SW480 (cell line): ENCODE measurements at places on chromosomes 2 and 18.

- peak; percentile 12 for DNase-seq
These were observed 18.0 kb upstream of the FAP start for GRCh38 chr2:162261032-162261945.

- no peak for DNase-seq
These were observed 601.2 kb upstream of the ZNF804A start for GRCh38 chr2:183996825-183997793.

DNA sequence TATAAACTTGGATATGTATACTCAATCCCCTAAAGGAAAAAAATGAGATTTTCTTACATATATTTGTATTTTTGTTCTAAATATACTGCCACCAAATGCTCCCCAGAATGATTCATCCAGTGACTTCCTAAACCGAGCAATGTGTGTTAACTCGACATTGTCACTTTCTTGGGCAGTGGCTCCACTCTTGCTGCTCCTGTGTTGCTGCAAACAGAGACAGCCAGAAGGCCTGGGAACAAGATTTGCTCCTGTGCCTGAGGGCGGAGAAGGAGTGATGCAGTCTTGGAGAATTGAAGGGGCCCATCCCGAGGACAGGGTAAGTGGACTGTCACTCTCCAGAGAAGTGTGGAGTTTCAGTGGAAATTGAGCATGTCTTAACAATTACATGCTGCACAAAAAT is 32.7 kb downstream of the DSG4 start:
- no peak for DNase-seq

- no peak for DNase-seq
These were observed 336.6 kb upstream of the SALL3 start for GRCh38 chr18:78643004-78643403.

DNA sequence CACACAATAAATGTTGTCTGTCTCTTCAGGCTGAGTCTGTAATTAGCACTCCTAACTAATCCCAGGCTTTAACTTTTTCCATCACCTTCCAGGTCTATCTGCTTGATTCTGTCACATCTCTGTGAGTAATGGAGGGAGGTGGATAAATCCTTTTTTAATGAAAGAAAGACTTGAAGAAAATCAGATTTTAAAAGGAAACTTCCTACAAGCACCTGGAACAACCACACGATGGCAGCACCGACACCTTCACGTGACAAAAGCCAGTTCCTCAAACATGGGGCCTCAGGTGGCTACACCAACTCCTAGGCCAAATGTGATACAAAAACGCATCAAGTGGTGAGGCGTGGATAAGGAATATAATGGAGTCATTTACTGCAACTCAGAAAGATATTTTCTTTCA is 41.8 kb downstream of the TGFBRAP1 start:
- peak; percentile 17 for DNase-seq

DNA sequence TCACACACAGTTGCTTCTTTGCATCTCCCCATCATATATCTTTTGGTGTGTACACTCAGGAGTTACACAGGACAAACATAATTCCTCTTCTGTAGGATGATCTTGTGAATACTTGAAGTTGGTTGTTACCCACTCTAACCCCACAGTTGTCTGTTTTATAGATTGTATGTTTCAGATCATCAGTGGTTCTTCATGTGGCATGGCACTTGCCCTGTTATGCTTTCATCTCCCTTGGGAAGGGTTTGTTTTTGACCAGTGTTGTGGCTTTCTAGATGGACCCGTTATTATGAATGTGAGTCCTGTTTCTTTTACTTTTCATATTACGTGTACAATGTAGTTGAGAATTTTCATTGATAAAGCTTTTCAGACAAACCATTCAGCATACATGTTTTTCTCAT is 82.0 kb downstream of the ZNF407 start:
- DNase-seq: no peak

- DNase-seq: no peak
These were observed 31.6 kb downstream of the RAB27B start for GRCh38 chr18:54859667-54860421.

DNA sequence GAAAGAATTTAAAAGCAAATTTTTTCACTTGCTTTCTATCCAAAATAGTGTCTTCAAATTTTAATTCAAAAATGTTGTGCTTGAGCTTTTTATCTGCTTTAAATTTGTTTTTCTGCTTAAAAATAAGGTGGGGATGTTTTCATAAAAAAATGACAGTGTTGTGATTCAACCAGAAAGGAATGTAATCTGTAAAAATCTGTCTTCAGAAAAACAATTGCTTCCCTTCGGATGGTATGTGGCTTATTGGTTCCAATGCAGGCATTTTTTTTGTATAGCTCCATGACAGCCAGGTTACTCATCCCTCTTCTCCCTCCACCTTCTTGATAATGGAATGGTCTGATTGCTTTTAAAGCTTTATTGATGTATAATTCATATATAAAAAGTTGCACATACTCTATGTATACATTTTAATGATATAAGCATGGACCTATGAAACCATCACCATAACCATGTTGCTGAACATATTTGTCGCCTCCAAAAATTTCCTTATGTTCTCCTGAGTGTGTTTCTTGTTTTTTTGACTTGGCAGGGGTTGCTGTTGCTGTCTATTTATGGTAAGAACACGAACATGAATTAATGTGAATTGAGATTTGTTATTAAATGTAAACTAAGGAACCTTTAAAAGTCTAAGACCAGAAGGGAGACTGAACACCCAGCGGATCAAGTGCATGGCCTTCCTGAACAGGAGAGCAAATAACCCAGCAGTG is 363.7 kb upstream of the SPHKAP start:
- DNase-seq: no peak

DNA sequence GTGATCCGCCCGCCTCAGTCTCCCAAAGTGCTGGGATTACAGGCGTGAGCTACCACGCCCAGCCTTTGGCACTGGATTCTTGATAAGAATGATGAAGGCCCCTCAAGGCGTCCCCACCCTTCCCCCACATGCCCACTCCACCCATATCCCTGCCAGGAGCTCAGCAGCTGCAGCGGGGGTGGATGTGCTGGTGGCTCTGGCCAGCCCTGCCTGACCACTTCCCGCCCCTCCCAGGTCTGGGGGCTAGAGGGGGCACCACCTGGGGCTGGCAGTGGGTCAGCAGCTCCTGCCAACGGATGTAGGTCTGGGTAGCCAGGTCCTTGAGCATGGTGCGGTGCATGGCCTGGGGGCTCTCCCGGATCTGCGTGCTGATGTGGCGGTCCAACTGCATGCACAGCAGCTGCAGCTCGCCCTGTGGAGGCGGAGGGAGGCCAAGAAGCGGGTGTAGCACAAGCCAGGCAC is 7.8 kb upstream of the SEMA4C start:
- no peak for DNase-seq

DNA sequence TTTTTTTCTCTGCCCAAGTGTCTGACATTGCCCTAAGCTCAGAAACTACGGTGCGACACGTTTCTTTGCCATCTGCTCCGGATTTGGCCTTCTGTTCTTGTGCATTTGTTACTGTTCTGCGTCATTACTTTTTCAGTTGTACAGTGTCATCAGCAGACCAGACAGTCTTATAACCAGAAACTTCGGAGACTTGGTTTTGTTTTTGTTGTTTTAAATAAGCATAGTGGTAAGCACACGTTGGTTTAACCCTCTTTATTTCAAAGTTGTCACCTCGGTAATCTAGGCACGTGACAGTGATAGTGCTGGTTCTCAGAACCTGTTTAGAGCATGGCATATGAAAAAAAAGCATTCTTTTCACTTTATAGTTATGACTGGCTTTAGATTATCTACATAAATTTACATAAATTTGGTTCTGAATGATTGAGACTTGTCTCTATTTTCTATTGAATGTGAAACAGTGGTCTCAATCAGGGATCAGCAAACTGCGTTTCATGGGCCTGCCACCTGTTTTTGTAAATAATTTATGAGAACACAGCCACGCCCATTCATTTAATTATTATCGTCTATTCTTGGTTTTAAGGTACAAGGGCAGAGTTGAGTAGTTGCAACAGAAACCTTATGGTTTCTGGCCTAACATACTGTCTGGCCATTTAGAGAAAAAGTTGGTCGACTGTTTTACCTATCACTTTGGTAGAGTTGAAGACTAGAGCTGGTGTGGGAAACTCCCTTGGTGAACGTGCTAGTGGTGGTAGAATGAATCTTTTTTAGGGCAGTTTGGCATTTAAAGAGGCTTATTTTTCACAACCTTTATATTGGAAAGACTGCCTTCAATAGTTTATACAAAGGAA is 106.5 kb downstream of the ZNF532 start:
- DNase-seq: no peak

- no peak for DNase-seq
These were observed 269.9 kb downstream of the PID1 start for GRCh38 chr2:229001196-229001595.

GRCh38 chr2:119142824-119143223 is 15.7 kb downstream of the C1QL2 start:
- no peak for DNase-seq

GRCh38 chr18:35460736-35461161 is 37.0 kb downstream of the INO80C start:
- no peak for DNase-seq

GRCh38 chr18:45642238-45642637 is 27.0 kb downstream of the SLC14A2 start:
- no peak for DNase-seq

- DNase-seq: no peak
These were observed 296.6 kb upstream of the CRIM1 start for GRCh38 chr2:36058953-36059352.

GRCh38 chr2:66441581-66442320 is 6.8 kb downstream of the MEIS1 start:
- DNase-seq: no peak

- no peak for DNase-seq
These were observed 65.3 kb upstream of the CCDC85A start for GRCh38 chr2:56118474-56118873.

- no peak for DNase-seq
These were observed 135.0 kb downstream of the TGIF1 start for GRCh38 chr18:3584897-3585460.

- DNase-seq: peak; percentile 34
These were observed 3.7 kb upstream of the SPR start for GRCh38 chr2:72883356-72883962.

DNA sequence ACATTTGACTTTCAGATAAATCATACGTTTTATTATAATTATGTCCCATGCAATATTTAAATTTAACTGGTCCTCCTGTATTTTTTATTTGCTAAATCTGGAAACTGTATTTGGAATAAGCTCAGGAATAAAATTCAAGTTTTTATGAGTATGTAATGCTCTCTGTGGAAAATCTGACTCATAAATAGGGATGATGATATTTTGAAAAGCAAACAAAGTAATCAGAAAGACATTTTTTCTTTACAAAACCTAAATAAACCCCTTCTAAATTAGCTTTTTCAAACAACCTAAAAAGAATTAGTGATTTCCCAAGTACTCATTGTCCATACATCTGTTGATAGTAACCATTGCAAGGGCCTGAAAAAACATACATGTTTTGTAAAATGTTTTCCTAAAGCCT is 41.1 kb downstream of the ASB1 start:
- DNase-seq: no peak

- no peak for DNase-seq
These were observed 31.4 kb downstream of the INO80C start for GRCh38 chr18:35466334-35466733.

DNA sequence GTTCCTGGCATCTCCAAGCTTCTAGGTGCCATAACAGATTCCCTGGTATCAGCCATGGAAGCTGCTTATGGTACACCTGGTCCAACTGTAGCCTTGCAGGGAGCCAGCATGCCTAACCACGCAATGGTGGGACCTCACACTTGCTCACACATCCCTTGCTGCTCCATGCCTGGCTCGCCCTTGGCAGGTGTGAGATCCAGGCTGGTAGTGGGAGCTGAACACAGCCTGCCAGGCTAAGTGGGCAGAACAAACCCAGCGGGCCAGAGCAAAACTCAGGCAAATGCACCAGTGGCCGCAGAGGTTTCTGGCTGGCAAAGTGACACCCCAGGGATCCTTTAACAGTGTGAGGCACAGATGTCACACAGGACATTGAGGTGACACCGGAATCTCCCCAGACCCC is 185.8 kb downstream of the NDUFA10 start:
- no peak for DNase-seq

- no peak for DNase-seq
These were observed 56.5 kb downstream of the KCNE4 start for GRCh38 chr2:223108351-223109050.

- no peak for DNase-seq
These were observed 311.6 kb upstream of the PIK3C3 start for GRCh38 chr18:41643427-41643826.

GRCh38 chr2:149191915-149192314 is 138.5 kb upstream of the LYPD6 start:
- no peak for DNase-seq

DNA sequence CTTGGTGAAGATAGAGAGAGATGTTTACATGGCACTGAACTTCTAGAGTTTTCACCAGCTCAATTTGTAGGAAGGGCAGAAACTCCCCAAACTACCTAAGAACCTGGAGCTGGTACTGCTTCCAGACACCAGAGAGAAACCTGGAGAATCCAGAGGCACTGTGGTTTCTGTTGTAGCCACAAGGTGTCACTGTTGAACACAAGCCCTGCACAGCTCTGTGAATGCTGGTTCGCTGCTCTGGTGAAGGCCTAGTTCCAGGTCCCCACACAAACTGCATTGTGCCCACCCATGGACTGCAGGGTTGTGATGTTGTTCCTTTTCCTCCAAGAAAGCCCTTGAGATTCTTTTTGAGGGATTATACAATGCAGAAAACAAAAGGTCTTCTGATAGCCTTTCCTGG is 150.5 kb upstream of the HS6ST1 start:
- DNase-seq: no peak

GRCh38 chr2:138515092-138515491 is 13.5 kb downstream of the SPOPL start:
- no peak for DNase-seq

- DNase-seq: no peak
These were observed 92.8 kb downstream of the ASAP2 start for GRCh38 chr2:9299161-9300100.

DNA sequence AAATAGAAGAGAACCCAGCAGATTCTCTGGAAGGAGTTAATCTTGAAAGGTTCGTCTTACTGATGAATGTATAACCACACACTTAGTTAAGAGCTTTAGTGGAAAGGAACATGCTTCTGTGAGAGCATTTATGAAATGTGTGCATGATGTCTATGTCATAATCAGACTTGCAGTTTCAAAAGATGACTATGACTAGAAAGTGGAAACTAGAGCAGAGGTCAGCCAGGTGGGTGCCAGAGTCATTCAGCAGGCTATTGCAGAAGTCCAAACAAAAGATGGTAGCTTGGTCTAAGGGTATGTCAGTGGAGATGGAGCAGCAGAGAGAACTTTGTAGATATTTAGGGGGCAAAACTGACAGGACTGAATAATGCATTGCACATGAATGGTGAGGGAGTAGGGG is 825.8 kb downstream of the DCC start:
- DNase-seq: no peak
